Uterus (tissue), 4 donors: ENCODE measurements at places on chromosomes 1 and 21. TPM values are rescaled to one million over a fixed set of nuclear protein-coding genes. Genes with fewer than 3 reads are reported as not detected.

Gene DVL1
- 54.8 TPM for total RNA-seq

Gene SRGAP2
- total RNA-seq, result 22.9 TPM

Gene LCA5L
- total RNA-seq, result not detected

Gene PLA2G2F
- total RNA-seq, result not detected

Gene CFAP107
- total RNA-seq, result not detected

Gene SERPINC1
- not detected for total RNA-seq

Gene S100A7A
- not detected for total RNA-seq

Gene RAP1A
- 47.6 TPM for total RNA-seq

Gene FCGR1A
- 1.5 TPM for total RNA-seq

Gene COL18A1
- 130 TPM for total RNA-seq

Gene WLS
- 160 TPM for total RNA-seq

Gene LRRC53
- 0.21 TPM for total RNA-seq

Gene BRDT
- total RNA-seq, result not detected
